T-helper 17 cell (primary cell): ENCODE measurements at places on chromosomes 16 and 17. TPM values are rescaled to one million over a fixed set of nuclear protein-coding genes. Genes with fewer than 3 reads are reported as not detected.

The CASKIN1 gene
- 0.05 TPM for total RNA-seq

The CDRT4 gene
- 8.3 TPM for total RNA-seq

The SDR42E2 gene
- 1.5 TPM for total RNA-seq

The CFAP52 gene
- total RNA-seq, result not detected

The GPRC5C gene
- total RNA-seq, result not detected

The KRTAP16-1 gene
- total RNA-seq, result 0.17 TPM
